ENCODE measurements at places on chromosomes 12 and 14. TPM values are rescaled to one million over a fixed set of nuclear protein-coding genes. Genes with fewer than 3 reads are reported as not detected.
A peak's percentile ranks its signal among the peaks of the same experiment; 100 is the strongest.

DNA sequence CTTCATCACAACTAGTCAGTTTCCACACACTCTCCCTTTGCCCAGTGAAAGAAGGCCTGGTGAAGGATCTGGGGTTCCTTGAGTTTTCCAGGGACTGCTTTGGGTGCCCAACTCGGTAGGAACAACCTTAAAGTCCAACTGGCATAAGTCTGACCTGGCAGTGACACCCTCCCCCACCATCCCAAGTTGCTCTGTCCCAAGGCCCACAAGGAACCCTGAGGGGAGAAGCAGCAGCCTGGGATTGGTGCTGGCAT is 1.6 kb downstream of the KMT2D start:
- peak overlapping the region; percentile 75 for H3K4me3 ChIP-seq
- no peak for DNase-seq
- H3K27ac ChIP-seq = no peak overlapping the region
- peaks cover 37% of the 10 kb centered on the region for H3K4me1 ChIP-seq
- no peaks in the 10 kb centered on the region for H3K27me3 ChIP-seq
- peaks cover 8% of the 10 kb centered on the region for H3K36me3 ChIP-seq

DNA sequence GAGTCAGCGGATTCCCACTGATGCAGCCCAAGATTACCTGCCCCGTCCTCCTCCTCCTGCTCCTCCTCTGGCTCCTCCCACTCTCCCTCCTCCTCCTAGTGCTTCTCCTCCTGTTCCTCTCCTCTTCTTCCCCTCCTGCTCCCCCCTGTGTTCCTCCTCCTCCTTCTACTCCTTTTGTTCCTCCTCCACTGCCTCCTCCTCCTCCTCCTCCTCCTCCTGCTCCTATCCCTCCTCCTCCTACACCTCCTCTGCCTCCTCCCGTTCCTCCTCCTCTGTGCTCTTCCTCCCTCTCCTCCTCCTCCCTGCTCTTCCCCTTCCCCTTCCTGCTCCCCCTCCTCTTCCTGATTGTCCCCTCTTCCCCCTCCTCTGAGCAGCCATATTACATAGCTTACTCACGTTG is 141.3 kb downstream of the CACNA1C start:
- DNase-seq = no peak
- no peaks in the 10 kb centered on the region for H3K27me3 ChIP-seq
- H3K4me3 ChIP-seq = no peak overlapping the region
- no peaks in the 10 kb centered on the region for H3K4me1 ChIP-seq
- H3K36me3 ChIP-seq = no peaks in the 10 kb centered on the region

GRCh38 chr12:28108599-28108998 is 81.7 kb upstream of the CCDC91 start:
- no peaks in the 10 kb centered on the region for H3K27me3 ChIP-seq
- H3K4me3 ChIP-seq = no peak overlapping the region
- H3K27ac ChIP-seq = no peak overlapping the region
- no peak for DNase-seq

- H3K27me3 ChIP-seq = no peaks in the 10 kb centered on the region
- no peak overlapping the region for H3K27ac ChIP-seq
- peaks cover 15% of the 10 kb centered on the region for H3K4me1 ChIP-seq
- H3K36me3 ChIP-seq = no peaks in the 10 kb centered on the region
- H3K4me3 ChIP-seq = no peak overlapping the region
These were observed 462.4 kb upstream of the RGS6 start for GRCh38 chr14:71469643-71470335.

GRCh38 chr14:50489851-50490250 is 42.5 kb downstream of the MAP4K5 start:
- no peaks in the 10 kb centered on the region for H3K36me3 ChIP-seq
- no peak overlapping the region for H3K27ac ChIP-seq
- no peaks in the 10 kb centered on the region for H3K4me1 ChIP-seq
- no peaks in the 10 kb centered on the region for H3K27me3 ChIP-seq

DNA sequence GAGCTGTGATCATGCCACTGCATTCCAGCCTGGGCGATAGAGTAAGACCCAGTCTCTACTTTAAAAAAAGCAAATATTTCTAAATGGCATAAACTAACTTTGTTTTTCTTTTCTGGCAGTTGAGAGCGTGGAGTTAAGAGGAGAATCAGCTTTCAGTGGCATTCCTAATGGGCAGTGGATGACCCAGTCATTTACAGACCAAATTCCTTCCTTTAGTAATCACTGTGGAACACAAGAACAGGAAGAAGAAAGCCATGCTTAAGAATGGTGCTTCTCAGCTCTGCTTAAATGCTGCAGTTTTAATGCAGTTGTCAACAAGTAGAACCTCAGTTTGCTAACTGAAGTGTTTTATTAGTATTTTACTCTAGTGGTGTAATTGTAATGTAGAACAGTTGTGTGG is 21.2 kb downstream of the TDG start:
- H3K4me3 ChIP-seq = no peak overlapping the region
- no peaks in the 10 kb centered on the region for H3K4me1 ChIP-seq
- peaks cover 47% of the 10 kb centered on the region for H3K36me3 ChIP-seq

DNA sequence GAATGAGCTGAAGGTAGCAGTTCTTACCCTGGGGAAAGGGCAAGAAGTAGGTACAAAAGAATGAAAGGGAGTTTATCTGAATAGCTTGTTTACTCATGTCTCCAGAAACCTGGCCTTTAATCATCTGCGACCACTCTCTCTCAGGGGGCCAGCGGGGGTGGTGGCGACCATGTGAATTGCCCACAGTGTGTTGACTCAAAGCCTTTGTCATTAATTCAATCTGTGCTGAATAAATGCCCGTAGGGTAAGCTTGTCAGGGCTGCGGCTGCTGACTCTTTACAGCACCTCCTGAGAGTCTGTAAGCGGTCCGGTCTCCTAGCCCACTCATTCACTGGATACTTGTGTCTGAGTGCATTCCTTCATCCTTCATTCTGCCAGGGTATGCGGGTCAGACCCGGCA is 874.4 kb downstream of the SLC6A15 start:
- no peaks in the 10 kb centered on the region for H3K27me3 ChIP-seq
- H3K4me1 ChIP-seq = no peaks in the 10 kb centered on the region
- H3K4me3 ChIP-seq = no peak overlapping the region
- DNase-seq = no peak
- H3K36me3 ChIP-seq = no peaks in the 10 kb centered on the region
- H3K27ac ChIP-seq = no peak overlapping the region

GRCh38 chr14:52692248-52692962 is 3.0 kb downstream of the ERO1A start:
- H3K4me3 ChIP-seq = no peak overlapping the region
- H3K4me1 ChIP-seq = peaks cover 20% of the 10 kb centered on the region
- no peaks in the 10 kb centered on the region for H3K36me3 ChIP-seq
- H3K27me3 ChIP-seq = no peaks in the 10 kb centered on the region
- H3K27ac ChIP-seq = no peak overlapping the region

SOAT2 gene
- total RNA-seq = not detected

FNTB gene
- total RNA-seq = 7.8 TPM

ZFHX2 gene
- total RNA-seq = 1.2 TPM

NEUROD4 gene
- not detected for total RNA-seq

Data from thyroid gland (tissue), 4 donors.